Peyer's patch (tissue), 4 donors: ENCODE measurements at places on chromosomes 11 and 22. TPM values are rescaled to one million over a fixed set of nuclear protein-coding genes. Genes with fewer than 3 reads are reported as not detected.

- no peaks in the 10 kb centered on the region for H3K27me3 ChIP-seq
- H3K36me3 ChIP-seq = no peaks in the 10 kb centered on the region
- DNase-seq = no peak
- no peak overlapping the region for H3K4me3 ChIP-seq
Measured at GRCh38 chr22:43334378-43334777, 8.8 kb downstream of the SCUBE1 start.

DNA sequence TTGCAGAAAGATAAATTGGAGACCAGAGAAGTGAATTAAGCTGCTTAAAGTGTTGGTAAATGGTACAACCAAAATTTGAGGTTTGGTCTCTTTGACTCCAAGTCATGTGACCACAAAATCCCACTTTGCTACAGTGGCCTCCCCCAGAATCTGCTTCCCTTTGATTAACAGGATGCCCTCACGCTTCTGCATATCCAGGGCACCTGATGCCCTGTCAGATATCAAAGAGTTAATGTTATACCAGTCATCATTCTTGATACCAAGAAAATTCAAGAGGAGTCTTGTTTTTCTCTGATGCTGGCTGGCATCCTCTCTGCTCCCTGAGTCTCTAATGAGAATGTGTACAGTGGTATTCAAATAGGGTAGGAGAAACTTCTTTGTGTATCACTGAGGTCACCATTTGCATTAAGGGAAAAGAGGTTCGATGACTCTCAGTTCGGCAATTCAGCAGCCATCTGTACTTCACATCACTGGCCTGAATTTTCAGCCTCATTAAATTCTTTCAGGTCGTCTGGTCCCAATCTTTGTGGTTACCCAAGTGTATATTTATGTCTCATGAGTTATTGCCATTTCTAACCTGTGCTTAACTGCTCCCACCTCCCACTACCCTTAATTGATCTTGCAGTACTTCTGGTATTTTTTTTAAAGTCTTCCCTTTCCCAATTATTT lies 73.9 kb downstream of the BDNF start:
- no peaks in the 10 kb centered on the region for H3K27me3 ChIP-seq
- DNase-seq = no peak
- H3K36me3 ChIP-seq = no peaks in the 10 kb centered on the region
- no peak overlapping the region for H3K27ac ChIP-seq

APOL5 gene
- not detected for total RNA-seq

DNA sequence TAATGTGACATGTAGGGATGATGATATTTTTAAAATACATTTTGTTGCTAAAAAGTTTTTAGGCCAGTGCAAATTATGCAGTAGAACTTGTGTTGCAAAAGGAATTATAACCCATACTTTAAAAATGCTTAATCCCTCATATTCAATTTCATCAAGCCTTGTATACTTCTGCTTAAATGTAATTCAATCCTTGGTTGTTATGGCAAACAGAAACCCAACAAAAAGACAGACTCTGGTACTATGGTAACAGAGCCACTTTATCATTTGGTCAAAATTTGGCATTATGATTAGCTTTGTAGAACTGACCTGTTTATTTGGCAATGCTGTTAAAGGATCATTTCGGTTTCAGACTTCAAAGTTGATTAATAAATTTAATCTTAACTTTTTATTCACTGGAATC lies 284.8 kb downstream of the TMEM135 start:
- H3K27ac ChIP-seq = no peak overlapping the region
- no peaks in the 10 kb centered on the region for H3K27me3 ChIP-seq
- peaks cover 38% of the 10 kb centered on the region for H3K36me3 ChIP-seq
- H3K4me3 ChIP-seq = no peak overlapping the region
- DNase-seq = no peak
- no peaks in the 10 kb centered on the region for H3K4me1 ChIP-seq

DNA sequence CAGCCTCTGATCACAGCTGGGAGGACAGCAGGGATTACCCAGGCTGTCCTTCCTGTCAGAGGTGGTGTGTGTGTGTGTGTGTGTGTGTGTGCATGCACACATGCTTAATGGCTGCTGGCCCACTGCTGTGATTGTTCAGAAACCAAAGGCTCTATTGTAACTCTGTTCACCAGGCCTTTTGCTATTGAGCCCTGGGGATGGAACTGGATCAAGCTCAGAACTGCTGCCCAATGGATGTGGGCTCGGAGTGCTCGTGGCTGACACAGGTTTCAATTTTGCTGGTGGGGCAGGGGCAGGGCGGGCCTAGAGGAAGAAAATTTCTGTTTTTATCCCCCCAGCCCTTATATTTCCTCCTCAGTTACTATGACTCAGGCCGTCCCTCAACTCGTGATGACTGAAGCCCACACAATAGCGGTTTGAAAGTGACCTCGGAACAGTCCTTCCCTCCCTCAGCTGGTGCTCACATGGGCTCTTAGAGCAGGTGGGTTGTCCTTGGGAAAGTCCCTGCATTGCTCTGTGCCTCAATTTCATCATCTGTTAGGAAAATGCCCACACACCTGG lies 359.3 kb downstream of the TENM4 start:
- no peak overlapping the region for H3K4me3 ChIP-seq
- no peaks in the 10 kb centered on the region for H3K36me3 ChIP-seq
- DNase-seq = no peak
- H3K27ac ChIP-seq = no peak overlapping the region

HBG1 gene
- not detected for total RNA-seq

ANO5 gene
- 5.7 TPM for total RNA-seq

- no peak for DNase-seq
- H3K27ac ChIP-seq = no peak overlapping the region
- no peaks in the 10 kb centered on the region for H3K36me3 ChIP-seq
- H3K27me3 ChIP-seq = no peaks in the 10 kb centered on the region
- H3K4me3 ChIP-seq = no peak overlapping the region
Measured at GRCh38 chr11:58712531-58712930, 19.2 kb downstream of the GLYAT start.

DNA sequence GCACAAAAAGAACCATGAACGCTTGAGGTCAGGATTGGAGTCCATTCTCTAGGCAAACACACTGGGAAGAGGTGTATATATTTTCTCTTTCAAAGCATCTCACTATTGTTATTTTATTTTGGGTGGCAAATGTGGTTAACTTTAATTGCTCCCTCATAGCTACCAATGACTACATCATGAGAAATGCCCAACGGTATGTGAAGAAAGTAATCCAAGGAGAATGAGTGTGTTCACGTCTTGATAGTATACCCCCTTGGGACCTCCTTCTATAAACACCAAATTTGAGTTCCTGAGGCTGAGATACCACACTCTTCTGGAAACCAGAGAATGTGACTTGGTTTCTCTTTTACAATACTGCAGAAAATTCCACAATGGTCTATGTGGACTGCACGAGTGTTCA lies 15.8 kb downstream of the OR8D1 start:
- no peaks in the 10 kb centered on the region for H3K4me1 ChIP-seq
- H3K4me3 ChIP-seq = no peak overlapping the region
- H3K27me3 ChIP-seq = no peaks in the 10 kb centered on the region
- H3K27ac ChIP-seq = no peak overlapping the region

- no peak for DNase-seq
- H3K27ac ChIP-seq = peak overlapping the region; percentile 90
- peak overlapping the region; percentile 62 for H3K4me3 ChIP-seq
- H3K36me3 ChIP-seq = no peaks in the 10 kb centered on the region
Measured at GRCh38 chr11:73981051-73981805, 1.4 kb downstream of the UCP2 start.

DNA sequence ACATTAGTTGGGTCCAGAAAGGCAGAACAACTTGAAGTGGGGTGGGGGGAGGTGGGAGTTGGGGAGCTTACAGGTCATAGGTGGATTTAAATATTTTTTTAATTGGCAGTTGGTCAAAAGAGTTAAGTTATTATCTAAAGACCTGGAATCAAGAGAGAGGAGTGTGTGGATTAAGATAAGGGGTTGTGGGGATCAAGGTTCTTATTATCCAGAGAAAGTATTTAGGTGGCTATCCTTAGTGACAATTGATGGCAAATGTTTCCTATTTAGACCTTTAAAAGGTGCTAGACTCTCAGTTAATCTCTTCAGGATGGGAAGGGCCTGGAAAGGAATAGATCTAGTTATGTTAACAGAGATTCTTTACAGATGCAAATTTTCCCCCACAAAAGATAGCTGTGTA lies 120.7 kb upstream of the OR9Q1 start:
- no peak for DNase-seq
- no peaks in the 10 kb centered on the region for H3K4me1 ChIP-seq
- no peak overlapping the region for H3K27ac ChIP-seq
- no peak overlapping the region for H3K4me3 ChIP-seq
- H3K36me3 ChIP-seq = no peaks in the 10 kb centered on the region

GRCh38 chr11:76798202-76798581 lies 15.0 kb downstream of the TSKU start:
- peak overlapping the region; percentile 24 for H3K27ac ChIP-seq
- no peaks in the 10 kb centered on the region for H3K36me3 ChIP-seq
- H3K4me1 ChIP-seq = peaks cover 5% of the 10 kb centered on the region
- H3K27me3 ChIP-seq = no peaks in the 10 kb centered on the region

DNA sequence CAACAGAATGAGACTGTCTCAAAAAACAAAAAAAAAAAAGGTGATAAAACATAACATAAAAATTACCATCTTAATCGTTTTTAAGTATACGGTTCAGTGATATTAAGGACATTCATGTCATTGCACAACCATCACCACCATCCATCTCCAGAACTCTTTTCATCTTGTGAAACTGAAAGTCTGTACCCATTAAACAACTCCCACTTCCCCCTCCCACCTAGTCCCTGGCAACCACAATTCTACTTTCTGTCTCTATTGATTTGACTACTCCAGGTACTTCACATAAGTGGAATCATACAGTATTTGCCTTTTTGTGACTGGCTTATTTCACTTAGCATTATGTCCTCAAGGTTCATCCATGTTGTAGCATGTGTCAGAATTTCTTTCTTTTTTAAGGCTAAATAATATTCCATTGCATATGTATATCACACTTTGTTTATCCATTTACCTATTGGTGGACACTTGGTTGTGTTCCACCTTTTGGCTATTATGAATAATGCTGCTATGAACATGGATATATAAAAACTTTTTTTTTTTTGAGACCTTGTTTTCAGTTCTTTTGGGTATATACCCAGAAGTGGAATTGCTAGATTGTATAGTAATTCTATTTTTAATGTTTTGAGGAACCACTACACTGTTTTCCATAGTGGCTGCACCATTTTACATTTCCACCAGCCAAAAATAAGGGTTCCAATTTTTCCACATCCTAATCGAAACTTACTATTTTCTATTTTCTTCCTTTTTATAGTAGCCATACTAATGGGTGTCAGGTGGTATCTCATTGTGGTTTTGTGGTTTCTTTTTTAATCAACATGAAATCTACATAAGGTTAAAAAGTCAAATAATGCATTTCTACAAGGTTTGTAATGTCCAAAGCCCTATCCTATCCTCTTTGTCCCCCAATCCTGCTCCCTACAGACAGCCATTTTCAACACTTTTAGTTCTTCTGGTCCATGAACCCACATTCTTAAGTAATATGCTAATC lies 23.4 kb upstream of the PIK3C2A start:
- H3K4me1 ChIP-seq = no peaks in the 10 kb centered on the region
- H3K27me3 ChIP-seq = no peaks in the 10 kb centered on the region
- no peak overlapping the region for H3K4me3 ChIP-seq
- no peak for DNase-seq

DNA sequence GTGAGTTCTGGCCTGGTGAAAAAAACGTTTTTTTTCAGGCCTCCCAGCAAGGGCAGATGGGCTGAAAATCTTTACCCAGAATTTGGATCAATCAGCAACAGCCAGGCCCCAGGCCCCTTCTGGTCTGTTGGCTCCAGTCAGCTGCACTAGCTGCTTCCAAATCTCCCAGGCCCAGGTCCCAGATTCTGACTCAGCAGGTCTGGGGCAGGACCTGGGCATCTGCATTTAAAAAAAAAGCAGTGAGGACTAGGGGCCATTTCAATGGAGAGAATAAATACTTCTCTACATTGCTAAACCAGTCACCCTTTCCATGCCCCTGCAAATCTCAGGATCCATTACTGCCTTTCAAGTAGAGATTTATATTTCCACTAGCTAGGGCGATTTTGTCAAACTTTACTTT lies 4.3 kb downstream of the SLC15A3 start:
- H3K36me3 ChIP-seq = no peaks in the 10 kb centered on the region
- no peak overlapping the region for H3K27ac ChIP-seq
- DNase-seq = no peak
- H3K27me3 ChIP-seq = no peaks in the 10 kb centered on the region
- H3K4me3 ChIP-seq = no peak overlapping the region
- no peaks in the 10 kb centered on the region for H3K4me1 ChIP-seq

HBB gene
- total RNA-seq = not detected

DNA sequence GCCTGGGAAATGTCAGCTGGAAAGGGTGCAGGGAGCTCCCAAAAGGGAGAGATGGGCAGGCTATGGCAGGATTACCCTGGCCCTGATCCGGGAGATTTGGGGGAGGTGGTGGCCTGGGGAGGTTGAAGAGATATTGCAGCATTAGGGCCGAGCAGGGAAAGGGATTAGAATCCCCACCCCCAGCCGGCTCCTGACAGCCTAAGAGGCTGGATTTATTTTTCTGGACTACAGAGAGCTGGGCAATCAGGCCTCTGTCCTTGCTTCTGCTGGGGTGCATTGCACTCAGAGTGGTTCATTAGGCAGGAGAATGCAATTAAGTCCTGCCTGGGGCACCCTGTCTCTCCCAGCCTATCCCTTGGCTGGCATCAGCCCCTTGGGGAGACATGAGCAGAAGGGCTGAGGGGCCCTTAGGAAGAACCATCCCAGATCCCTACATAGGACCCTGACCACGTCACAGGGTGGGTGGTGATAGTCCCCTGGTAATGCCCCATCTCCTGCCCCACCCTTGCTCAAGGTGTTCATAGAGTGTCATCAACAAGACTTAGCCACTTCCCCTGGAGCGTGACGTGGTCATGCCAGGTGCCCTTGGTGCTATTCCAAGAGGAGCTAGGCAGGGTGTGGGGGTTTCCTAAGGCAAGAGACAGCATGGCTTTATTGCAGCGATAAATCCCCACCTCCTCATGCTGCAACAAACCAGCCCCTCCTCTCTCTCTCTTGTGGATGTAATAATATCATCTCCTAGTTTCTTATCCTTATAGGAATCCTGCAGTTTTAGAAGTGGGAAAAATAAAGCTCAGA lies 38.4 kb upstream of the KLHL35 start:
- DNase-seq = no peak
- H3K27me3 ChIP-seq = no peaks in the 10 kb centered on the region
- no peak overlapping the region for H3K4me3 ChIP-seq
- H3K36me3 ChIP-seq = no peaks in the 10 kb centered on the region

- H3K4me1 ChIP-seq = peaks cover 28% of the 10 kb centered on the region
- H3K4me3 ChIP-seq = no peak overlapping the region
Measured at GRCh38 chr11:33697997-33698396, 2.6 kb downstream of the C11orf91 start.

DNA sequence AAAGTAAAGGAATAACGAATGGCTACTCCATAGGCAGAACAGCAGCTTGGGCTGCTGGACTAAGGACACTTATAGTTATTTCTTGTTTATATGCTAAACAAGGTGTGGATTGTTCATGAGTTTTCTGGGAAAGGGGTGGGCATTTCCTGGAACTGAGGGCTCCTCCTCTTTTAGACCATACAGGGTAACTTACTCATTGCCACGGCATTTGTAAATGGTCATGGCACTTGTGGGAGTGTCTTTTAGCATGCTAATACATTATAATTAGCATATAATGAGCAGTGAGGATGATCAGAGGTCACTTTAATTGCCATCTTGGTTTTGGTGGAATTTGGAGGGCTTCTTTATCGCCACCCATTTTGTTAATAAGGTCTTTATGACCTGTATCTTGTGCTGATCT lies 7.0 kb downstream of the OR4X1 start:
- H3K4me1 ChIP-seq = no peaks in the 10 kb centered on the region
- no peaks in the 10 kb centered on the region for H3K27me3 ChIP-seq
- DNase-seq = no peak
- no peaks in the 10 kb centered on the region for H3K36me3 ChIP-seq
- no peak overlapping the region for H3K4me3 ChIP-seq
- H3K27ac ChIP-seq = no peak overlapping the region

VWA5A gene
- total RNA-seq = 83.4 TPM
